Calu3 (cell line): ENCODE measurements at places on chromosomes 1 and 21.

- no peak for DNase-seq
These were observed 22.7 kb upstream of the BECN2 start for GRCh38 chr1:241934866-241935265.

DNA sequence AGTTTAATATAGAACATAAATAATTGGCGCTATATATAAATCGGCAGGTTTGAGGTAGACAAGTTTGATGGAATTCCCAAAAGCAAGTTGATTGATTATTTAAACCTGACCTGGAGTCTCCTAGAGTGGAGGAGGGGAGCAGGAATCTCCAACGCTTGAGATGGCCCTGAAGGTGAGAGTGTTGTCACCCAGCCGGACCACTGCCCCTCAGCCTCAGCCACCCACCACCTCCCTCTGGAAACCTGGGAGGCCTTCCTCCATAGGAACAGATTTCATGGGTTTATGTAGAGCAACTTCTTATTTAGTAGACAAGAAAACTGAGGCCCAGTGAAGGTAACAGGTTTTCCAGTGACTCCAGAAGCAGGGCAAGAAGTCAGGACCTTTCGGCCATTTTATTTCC, 389.5 kb downstream of the KIF26B start:
- DNase-seq: no peak

- DNase-seq: peak; percentile 84
These were observed 57.3 kb downstream of the NKAIN1 start for GRCh38 chr1:31182352-31182751.

GRCh38 chr1:7313826-7314225, 457.3 kb upstream of the VAMP3 start:
- DNase-seq: no peak

DNA sequence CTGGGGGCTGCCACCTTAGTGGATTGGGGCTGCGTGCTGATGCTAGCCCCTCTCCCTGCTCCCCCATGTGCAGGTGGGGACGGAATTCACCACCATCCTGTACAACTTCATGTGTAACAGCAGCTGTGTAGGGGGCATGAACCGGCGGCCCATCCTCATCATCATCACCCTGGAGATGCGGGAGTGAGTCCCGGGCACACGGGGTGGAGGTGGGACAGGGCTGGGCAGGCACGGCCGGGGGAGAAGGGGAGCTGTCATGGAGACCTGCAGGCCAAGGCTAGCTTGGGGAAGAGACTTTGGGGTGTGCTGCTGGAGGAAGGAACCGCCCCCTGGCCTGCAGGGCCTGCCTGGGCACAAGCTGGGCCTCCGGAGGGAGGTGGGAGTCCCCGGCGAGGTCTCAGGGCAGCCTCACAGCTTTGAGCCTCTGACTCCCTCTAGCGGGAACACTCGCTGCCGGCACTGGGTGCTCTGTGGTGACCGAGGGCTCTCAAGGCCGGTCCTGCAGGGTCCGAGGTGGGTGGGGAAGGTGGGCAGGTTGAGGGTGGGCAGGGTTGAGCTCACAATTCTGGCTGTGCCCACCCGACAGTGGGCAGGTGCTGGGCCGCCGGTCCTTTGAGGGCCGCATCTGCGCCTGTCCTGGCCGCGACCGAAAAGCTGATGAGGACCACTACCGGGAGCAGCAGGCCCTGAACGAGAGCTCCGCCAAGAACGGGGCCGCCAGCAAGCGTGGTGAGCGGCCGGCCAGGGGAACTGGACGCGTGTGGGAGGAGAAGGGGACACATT, 25.0 kb upstream of the CCDC27 start:
- DNase-seq: no peak

DNA sequence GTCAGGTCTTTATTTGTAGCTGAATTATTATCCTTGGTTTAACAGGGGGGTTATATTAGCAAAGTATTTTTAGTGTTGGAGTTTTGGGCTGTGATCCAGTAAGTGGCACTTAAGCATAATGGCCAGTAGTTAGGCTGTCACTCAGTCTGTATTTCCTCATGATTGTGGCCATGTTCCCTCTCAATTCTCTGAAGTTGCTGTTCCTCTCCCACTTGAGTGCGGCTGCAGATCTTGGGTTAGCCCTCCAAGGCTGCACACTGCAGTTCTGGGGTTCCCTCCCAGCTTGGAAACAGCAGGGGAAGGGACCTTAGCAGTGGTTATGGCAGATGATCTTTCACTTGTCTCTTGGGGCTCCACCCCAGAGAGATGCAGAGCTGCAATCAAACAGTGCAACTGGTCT, 23.2 kb upstream of the DENND1B start:
- no peak for DNase-seq

- no peak for DNase-seq
These were observed 19.9 kb upstream of the DNAJC6 start for GRCh38 chr1:65289449-65289848.

- no peak for DNase-seq
These were observed 224.3 kb upstream of the FGGY start for GRCh38 chr1:59072583-59072947.
